ENCODE measurements at places on chromosomes 4 and X. TPM values are rescaled to one million over a fixed set of nuclear protein-coding genes. Genes with fewer than 3 reads are reported as not detected.

Gene PABPC1L2A
- total RNA-seq = not detected

Gene HSD17B11
- 69.6 TPM for total RNA-seq

Gene COL4A6
- total RNA-seq = 7.2 TPM

DNA sequence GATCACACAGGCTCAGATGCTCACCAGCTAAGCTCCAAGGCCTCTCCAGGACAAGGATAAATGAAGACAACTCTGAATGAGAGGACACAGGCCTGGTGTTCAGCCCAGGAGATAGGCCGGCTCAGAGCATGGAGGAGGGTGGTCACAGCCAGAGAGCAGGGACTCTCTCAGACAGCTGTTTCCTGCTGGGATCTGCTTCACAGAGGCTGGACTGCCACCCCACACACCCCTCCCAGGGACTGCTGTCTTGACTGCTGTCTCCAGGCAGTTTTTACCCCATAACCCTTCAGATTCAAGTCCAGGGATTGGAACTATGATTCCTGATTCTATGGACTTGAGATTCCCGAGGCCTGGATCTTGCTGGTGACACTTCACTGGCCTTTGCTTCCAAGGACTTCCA, 89.0 kb downstream of the SMIM20 start:
- DNase-seq = no peak

- DNase-seq = no peak
Measured at GRCh38 chrX:85303544-85303943, 59.8 kb downstream of the ZNF711 start.

GRCh38 chr4:28686618-28687017, 1826.0 kb downstream of the STIM2 start:
- DNase-seq = peak; percentile 9
